ENCODE measurements at places on chromosomes 1 and 21. TPM values are rescaled to one million over a fixed set of nuclear protein-coding genes. Genes with fewer than 3 reads are reported as not detected.

The AJAP1 gene
- total RNA-seq = not detected

The S100A16 gene
- total RNA-seq = 591 TPM

The RHOU gene
- 0.10 TPM for total RNA-seq

The SRGAP2C gene
- 13.9 TPM for total RNA-seq

The IQGAP3 gene
- total RNA-seq = 0.52 TPM

The NPHS2 gene
- not detected for total RNA-seq

The CD1B gene
- not detected for total RNA-seq

The GNAT2 gene
- total RNA-seq = not detected

The RNU1-2 gene
- not detected for total RNA-seq

The LAPTM5 gene
- total RNA-seq = 0.78 TPM

The AKR1A1 gene
- 83.6 TPM for total RNA-seq

The TAS1R1 gene
- 7.5 TPM for total RNA-seq

The TMEM269 gene
- 0.03 TPM for total RNA-seq

All from myocyte (in vitro differentiated cells).